ENCODE measurements at places on chromosomes 3 and 15. TPM values are rescaled to one million over a fixed set of nuclear protein-coding genes. Genes with fewer than 3 reads are reported as not detected.

GRCh38 chr3:129514110-129514509 is 14.3 kb upstream of the RHO start:
- H3K36me3 ChIP-seq = no peaks in the 10 kb centered on the region
- no peak overlapping the region for H3K4me3 ChIP-seq
- H3K4me1 ChIP-seq = no peaks in the 10 kb centered on the region
- no peak overlapping the region for H3K27ac ChIP-seq
- DNase-seq = no peak
- H3K27me3 ChIP-seq = no peaks in the 10 kb centered on the region

DNA sequence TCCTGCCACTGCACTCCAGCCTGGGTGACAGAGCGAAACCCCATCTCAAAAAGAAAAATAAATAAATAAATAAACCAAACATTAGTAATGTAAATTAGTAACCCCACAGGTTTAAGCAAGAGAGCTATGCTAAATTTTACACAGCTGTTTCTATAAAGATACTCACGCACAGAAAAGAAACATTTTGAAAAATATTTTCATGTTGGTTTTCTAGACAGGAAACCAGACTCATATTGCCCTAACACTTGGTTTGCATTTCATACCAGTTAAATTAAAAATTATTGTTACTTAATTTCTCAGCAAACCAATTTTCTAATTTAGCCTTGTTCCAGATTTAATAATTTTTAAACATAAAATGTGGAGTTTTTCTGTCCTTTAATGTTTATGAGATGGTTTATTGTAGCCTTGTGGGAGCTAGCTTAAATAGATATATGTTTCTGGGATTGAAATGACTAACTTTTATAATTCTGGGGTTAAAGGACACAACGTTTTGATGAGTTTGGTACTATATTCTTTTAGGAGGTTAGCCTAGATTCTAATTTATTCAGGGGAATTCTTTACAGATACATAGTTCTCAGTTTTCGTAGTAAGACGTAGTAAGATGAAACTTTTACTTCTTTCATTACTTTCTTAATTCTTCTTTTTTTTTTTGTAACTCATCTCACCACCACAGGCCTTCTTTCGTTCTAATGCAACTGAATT is 42.6 kb upstream of the SLC4A7 start:
- H3K27me3 ChIP-seq = no peaks in the 10 kb centered on the region
- DNase-seq = no peak
- H3K36me3 ChIP-seq = no peaks in the 10 kb centered on the region
- H3K4me3 ChIP-seq = no peak overlapping the region
- no peak overlapping the region for H3K27ac ChIP-seq

GRCh38 chr15:74242441-74243185 is 6.5 kb downstream of the CCDC33 start:
- H3K4me3 ChIP-seq = no peak overlapping the region
- H3K4me1 ChIP-seq = peaks cover 52% of the 10 kb centered on the region
- DNase-seq = no peak
- no peaks in the 10 kb centered on the region for H3K36me3 ChIP-seq
- H3K27me3 ChIP-seq = no peaks in the 10 kb centered on the region

GRCh38 chr15:90024406-90024805 is 23.3 kb downstream of the ZNF710 start:
- peaks cover 6% of the 10 kb centered on the region for H3K36me3 ChIP-seq
- H3K27ac ChIP-seq = peak overlapping the region; percentile 28
- DNase-seq = no peak
- peaks cover 27% of the 10 kb centered on the region for H3K4me1 ChIP-seq
- no peak overlapping the region for H3K4me3 ChIP-seq

DNA sequence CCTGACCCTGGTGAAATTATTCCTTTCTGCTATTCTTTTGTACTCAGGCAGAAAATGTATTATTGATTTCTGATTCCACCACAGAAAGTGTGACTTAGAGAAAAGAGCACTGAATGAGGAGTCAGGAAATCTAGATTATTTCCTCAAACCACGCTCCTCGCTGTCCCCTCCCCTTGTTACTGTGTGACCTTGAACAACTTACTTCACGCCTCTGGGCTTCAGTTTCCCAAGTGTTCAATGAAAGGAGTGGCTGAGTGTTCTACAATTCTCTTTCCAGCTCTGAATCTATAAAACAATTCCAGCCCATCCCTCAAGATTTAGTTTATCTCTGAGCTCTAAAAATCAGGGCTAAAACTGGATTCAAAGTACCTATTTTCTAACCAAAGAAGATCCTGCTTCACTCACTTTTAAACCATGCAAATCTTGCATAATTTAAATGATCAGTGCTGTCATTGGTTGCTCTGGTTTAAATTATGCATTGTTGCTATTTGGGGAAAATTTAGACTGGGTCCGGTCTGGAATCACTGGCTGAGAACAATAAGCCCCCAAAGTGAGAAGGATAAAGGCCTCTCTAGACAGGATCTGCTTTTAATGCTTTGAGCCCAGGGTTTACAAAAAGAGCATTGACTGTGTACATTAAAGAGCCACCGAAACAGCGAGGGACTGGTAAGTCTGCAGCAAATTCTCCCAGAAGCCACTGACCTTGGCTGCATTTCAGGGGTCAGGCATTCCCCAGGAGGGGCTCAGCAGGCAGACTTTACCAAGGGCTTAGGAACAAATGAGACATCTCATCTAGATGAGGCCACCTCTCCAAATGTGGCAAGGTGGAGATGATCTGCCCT is 3.2 kb downstream of the TNIK start:
- peak overlapping the region; percentile 93 for H3K4me3 ChIP-seq
- peak; percentile 14 for DNase-seq
- peaks cover 44% of the 10 kb centered on the region for H3K4me1 ChIP-seq
- peaks cover 23% of the 10 kb centered on the region for H3K27me3 ChIP-seq

- H3K27me3 ChIP-seq = no peaks in the 10 kb centered on the region
- no peak for DNase-seq
- H3K4me1 ChIP-seq = no peaks in the 10 kb centered on the region
- H3K36me3 ChIP-seq = peaks cover 6% of the 10 kb centered on the region
These were observed 38.5 kb downstream of the B3GNT5 start for GRCh38 chr3:183291497-183292031.

GRCh38 chr3:87088993-87089841 is 98.3 kb upstream of the VGLL3 start:
- no peak for DNase-seq
- no peaks in the 10 kb centered on the region for H3K4me1 ChIP-seq
- no peaks in the 10 kb centered on the region for H3K27me3 ChIP-seq
- no peak overlapping the region for H3K4me3 ChIP-seq
- H3K27ac ChIP-seq = no peak overlapping the region
- H3K36me3 ChIP-seq = no peaks in the 10 kb centered on the region

DNA sequence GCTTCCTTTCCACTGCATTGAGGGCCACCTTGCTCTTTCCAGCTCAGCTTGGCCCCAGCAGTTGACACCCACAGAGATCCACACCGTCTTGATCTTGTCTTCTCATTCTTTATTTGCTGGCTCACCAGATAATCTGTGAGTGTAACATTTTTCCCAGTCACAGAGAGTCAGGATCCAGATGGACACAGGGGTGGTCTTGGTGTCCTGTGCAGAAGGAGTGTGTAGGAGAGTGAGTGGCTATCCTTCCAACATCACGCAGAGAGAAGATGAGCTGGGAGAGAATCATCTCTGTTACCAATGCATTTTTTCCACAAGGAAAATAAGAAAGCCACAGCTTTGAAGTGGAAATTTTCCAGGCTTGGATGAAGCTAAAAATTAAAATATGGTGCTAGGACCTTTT is 100.1 kb downstream of the EPHB1 start:
- DNase-seq = no peak
- peaks cover 4% of the 10 kb centered on the region for H3K36me3 ChIP-seq
- H3K27me3 ChIP-seq = peaks cover 5% of the 10 kb centered on the region
- H3K27ac ChIP-seq = no peak overlapping the region
- H3K4me1 ChIP-seq = peaks cover 13% of the 10 kb centered on the region
- H3K4me3 ChIP-seq = no peak overlapping the region

GRCh38 chr3:167872941-167873340 is 137.4 kb downstream of the SERPINI1 start:
- no peak overlapping the region for H3K4me3 ChIP-seq
- H3K27ac ChIP-seq = no peak overlapping the region
- no peak for DNase-seq
- no peaks in the 10 kb centered on the region for H3K36me3 ChIP-seq
- H3K4me1 ChIP-seq = peaks cover 8% of the 10 kb centered on the region

DNA sequence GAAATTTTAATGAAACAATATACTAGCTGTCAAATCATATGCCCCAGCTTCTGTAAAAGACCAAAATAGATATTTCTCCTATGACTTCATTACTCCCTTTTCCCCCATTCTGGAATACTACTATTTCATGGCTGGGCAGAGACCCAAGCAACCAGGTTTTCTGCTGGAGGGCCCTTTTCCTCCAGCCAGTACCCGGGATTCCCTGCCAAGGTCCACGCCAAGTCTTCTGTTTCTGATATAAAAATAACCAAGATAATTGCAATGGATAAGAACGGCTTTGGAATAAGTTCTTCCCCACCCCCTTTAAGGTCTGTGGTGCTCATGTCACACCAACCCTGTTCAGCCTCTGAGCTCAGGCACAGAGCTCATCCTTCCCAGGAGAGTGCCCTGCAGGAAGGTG is 17.2 kb upstream of the NMNAT3 start:
- H3K4me3 ChIP-seq = no peak overlapping the region
- H3K27ac ChIP-seq = no peak overlapping the region
- no peaks in the 10 kb centered on the region for H3K36me3 ChIP-seq
- peaks cover 31% of the 10 kb centered on the region for H3K27me3 ChIP-seq

GRCh38 chr3:74273555-74274402 is 340.7 kb downstream of the CNTN3 start:
- no peak overlapping the region for H3K4me3 ChIP-seq
- no peaks in the 10 kb centered on the region for H3K4me1 ChIP-seq
- DNase-seq = no peak
- no peak overlapping the region for H3K27ac ChIP-seq

- H3K27me3 ChIP-seq = no peaks in the 10 kb centered on the region
- H3K4me3 ChIP-seq = no peak overlapping the region
- DNase-seq = no peak
- peaks cover 3% of the 10 kb centered on the region for H3K36me3 ChIP-seq
These were observed 95.2 kb downstream of the PLSCR2 start for GRCh38 chr3:146374146-146374545.

DNA sequence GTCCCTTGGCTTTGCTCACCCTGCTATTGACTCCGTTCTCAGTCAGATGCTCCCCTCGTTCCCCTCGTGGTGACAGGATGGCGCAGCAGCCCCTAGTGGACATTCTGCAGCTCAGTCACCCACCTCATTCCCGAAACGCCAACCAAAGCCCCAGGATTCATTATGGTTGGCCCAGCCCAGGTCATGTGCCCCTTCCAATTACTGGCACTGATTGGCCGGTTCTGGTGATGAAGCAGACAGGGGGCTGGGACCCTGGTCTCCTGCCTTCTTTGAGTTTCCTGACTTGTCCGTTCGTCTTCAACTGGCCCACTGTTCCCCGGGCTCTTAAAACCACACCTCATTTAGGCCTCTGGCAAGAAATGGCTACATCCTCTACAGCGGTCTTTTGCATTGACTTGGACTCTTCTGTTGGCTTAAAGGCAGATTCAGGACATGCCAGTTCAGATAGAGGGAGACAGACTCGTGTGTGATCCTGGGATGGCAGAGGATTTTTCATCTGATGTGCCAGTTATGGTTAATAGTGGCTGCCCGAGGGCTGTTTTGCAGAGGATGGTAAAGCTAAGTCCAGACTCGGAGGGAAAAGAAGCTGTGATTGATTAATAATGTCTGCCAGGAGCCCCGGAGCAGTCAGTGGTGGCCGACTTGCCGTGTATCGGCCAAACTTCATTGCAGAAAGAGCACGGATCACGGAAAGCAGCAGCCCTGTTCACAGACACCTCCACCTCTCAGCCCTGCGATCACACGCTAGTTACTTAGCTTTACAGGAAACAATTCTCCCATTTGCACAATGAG is 37.8 kb downstream of the LSM3 start:
- H3K4me3 ChIP-seq = peak overlapping the region; percentile 27
- no peaks in the 10 kb centered on the region for H3K27me3 ChIP-seq
- peaks cover 13% of the 10 kb centered on the region for H3K4me1 ChIP-seq
- H3K27ac ChIP-seq = no peak overlapping the region
- peak; percentile 25 for DNase-seq

GUCA1C gene
- not detected for total RNA-seq

CPOX gene
- 29.8 TPM for total RNA-seq

MUC20 gene
- 2.3 TPM for total RNA-seq

GOLGA8Q gene
- not detected for total RNA-seq

GPR27 gene
- 9.4 TPM for total RNA-seq

FHIT gene
- total RNA-seq = 5.2 TPM

CHDH gene
- total RNA-seq = 3.0 TPM

FRMD5 gene
- total RNA-seq = 5.1 TPM

GOLGA6D gene
- not detected for total RNA-seq

KNG1 gene
- total RNA-seq = not detected

CCRL2 gene
- total RNA-seq = not detected

CCDC9B gene
- not detected for total RNA-seq

All from neural crest cell (in vitro differentiated cells).